ENCODE measurements at places on chromosomes 3 and 15.
A peak's percentile ranks its signal among the peaks of the same experiment; 100 is the strongest.

GRCh38 chr15:101248274-101248673 is 3.6 kb downstream of the CHSY1 start:
- H3K36me3 ChIP-seq, result peaks cover 29% of the 10 kb centered on the region
- H3K27ac ChIP-seq, result peak overlapping the region; percentile 30
- H3K27me3 ChIP-seq, result no peaks in the 10 kb centered on the region
- DNase-seq, result no peak
- peak overlapping the region; percentile 33 for H3K4me3 ChIP-seq
- peaks cover 69% of the 10 kb centered on the region for H3K4me1 ChIP-seq

GRCh38 chr3:16069149-16069922 is 105.1 kb upstream of the GALNT15 start:
- H3K4me1 ChIP-seq, result no peaks in the 10 kb centered on the region
- no peak for DNase-seq
- H3K36me3 ChIP-seq, result no peaks in the 10 kb centered on the region
- no peak overlapping the region for H3K4me3 ChIP-seq

DNA sequence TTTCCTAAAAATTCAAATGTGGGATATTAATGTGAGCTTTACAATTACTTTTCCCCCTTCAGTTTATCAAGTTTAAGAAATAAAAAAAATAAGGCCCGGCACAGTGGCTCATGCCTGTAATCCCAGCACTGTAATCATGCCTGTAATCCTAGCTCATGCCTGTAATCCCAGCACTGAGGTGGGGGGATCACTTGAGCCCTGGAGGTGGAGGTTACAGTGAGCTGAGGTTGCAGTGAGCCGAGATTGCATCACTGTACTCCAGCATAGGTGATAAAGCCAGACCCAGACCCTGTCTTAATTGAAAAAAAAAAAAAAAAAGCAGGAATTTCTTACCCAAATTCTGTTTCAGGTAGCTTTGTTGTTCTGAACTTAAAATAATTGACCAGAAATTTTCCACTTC is 17.9 kb downstream of the ATP6V1A start:
- no peak for DNase-seq
- H3K4me3 ChIP-seq, result no peak overlapping the region
- no peaks in the 10 kb centered on the region for H3K27me3 ChIP-seq

GRCh38 chr15:85045615-85046014 is 64.0 kb downstream of the PDE8A start:
- H3K36me3 ChIP-seq, result peaks cover 3% of the 10 kb centered on the region
- H3K4me3 ChIP-seq, result no peak overlapping the region
- H3K4me1 ChIP-seq, result peaks cover 13% of the 10 kb centered on the region
- no peak for DNase-seq
- no peaks in the 10 kb centered on the region for H3K27me3 ChIP-seq
